M059J (cell line): ENCODE measurements at places on chromosomes 3 and 15. TPM values are rescaled to one million over a fixed set of nuclear protein-coding genes. Genes with fewer than 3 reads are reported as not detected.

The GOLIM4 gene
- total RNA-seq = 34.4 and 47.4 TPM in 2 replicates

The MCTP2 gene
- total RNA-seq = 0.30 and 0.91 TPM in 2 replicates

The FOXB1 gene
- total RNA-seq = not detected in 2 replicates

The GCSAM gene
- total RNA-seq = not detected in 2 replicates

The CLN6 gene
- total RNA-seq = 31.2 and 32.4 TPM in 2 replicates

The ANKUB1 gene
- not detected in 2 replicates for total RNA-seq

The TAGLN3 gene
- 1.6 and 3.2 TPM in 2 replicates for total RNA-seq

GRCh38 chr15:58736018-58736643 is 13.4 kb downstream of the ADAM10 start:
- no peak for DNase-seq

- peak; percentile 87 for DNase-seq
Observed at GRCh38 chr3:138439646-138440045, 5.2 kb downstream of the ESYT3 start.

DNA sequence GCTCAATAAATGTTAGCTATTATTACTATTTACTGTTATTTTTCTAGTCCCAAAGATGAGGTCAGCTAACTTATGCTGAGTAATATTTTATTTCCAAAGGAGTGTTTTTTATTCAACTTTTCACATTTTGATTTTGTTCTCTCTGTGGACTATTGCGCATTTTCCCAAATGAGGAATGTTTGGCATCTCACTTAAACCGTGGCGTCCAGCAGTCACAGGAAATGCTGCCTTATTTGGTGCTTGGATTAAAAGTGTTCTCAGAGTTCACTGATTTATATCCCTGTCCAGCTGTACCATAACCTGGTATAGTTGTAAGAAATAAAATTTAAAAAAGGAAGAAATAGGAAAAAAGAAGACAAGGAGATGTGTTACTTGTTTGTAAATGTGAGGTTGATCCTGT is 166.8 kb downstream of the THSD4 start:
- DNase-seq = peak; percentile 12

GRCh38 chr3:9750556-9751411 is 1.0 kb downstream of the OGG1 start:
- DNase-seq = peak; percentile 22

- DNase-seq = no peak
Observed at GRCh38 chr3:147406028-147406931, at the start of gene ZIC4. ZIC4 (minus strand) TSS chr3:147406543; CDS start chr3:147402797, 3,746 bp downstream.

- DNase-seq = no peak
Observed at GRCh38 chr3:65846936-65847335, 191.8 kb downstream of the MAGI1 start.

DNA sequence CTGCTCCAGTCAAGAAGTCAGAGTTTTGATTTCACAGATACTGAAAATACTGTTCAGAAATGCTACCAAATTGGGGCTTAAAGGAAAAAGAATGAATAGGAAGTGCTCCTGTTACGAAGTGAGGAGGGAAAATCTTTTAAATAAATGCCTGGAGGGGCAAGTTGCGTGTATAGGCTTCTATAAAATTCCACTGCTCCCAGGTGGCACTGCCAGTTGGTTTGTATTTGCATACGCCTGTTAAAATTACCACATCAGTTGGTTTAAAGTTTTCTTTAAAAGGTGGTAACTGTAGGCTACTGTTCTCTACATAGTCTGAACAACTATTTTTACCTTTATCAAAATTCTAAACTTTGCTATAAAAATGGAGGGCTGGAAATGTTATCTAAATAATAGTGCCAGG is 123.5 kb downstream of the DLG1 start:
- no peak for DNase-seq

GRCh38 chr3:126731044-126731443 is 27.0 kb downstream of the CHCHD6 start:
- no peak for DNase-seq

- DNase-seq = peak; percentile 39
Observed at GRCh38 chr3:5294356-5294755, 106.8 kb downstream of the EDEM1 start.

GRCh38 chr15:76999996-77000395 is 5.1 kb downstream of the PSTPIP1 start:
- no peak for DNase-seq

GRCh38 chr15:63263519-63263918 is 13.9 kb upstream of the APH1B start:
- no peak for DNase-seq

DNA sequence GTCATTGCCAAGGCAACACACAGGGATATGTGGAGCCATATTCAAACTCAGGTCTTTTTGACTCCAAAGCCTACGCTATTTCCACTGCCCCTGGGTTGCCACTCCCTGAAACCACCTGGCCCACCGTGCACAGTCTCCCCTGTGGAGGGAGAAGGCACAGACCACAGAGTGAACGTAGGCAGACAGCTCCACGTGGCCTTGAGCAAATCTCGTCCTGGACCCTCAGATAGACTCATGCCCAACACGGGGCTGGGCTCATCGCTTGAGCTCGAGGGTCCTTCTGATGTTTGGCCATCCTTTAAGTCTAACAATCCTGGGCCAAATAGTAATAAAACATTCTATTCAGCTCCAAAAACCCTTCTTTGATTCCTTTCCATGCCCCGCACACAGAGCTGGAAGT is 72.0 kb downstream of the CPN2 start:
- no peak for DNase-seq

DNA sequence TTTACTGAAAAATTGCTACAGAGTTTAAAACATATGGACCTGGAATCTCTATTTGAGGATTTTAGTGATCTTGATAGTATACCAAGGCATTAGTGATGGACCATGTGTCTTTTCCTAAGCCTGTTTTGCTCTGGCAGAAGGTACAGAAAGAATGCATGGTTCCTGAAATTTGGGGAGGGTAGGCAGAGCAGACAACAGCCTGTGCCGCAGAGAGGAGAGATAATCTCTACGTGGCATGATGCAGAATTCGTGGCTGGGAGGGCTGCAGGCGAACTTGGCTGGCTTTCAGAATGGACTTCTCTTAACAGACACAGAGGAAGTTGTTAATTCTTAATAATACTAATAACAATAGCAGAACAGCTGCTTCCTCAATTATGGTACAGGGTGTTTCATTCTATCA is 137.5 kb upstream of the FOXB1 start:
- DNase-seq = no peak
